ENCODE measurements at places on chromosomes 12 and 14. TPM values are rescaled to one million over a fixed set of nuclear protein-coding genes. Genes with fewer than 3 reads are reported as not detected.

RARG gene
- 2.1 TPM for total RNA-seq

CBLN3 gene
- 0.46 TPM for total RNA-seq

TEAD4 gene
- 0.92 TPM for total RNA-seq

CAPZA3 gene
- total RNA-seq, result not detected

HOXC6 gene
- not detected for total RNA-seq

OTOGL gene
- 0.46 TPM for total RNA-seq

ALDH1L2 gene
- 8.3 TPM for total RNA-seq

TAS2R43 gene
- 5.5 TPM for total RNA-seq

Measured in diencephalon (tissue), 1 donor.